Fibroblast of skin of scalp (primary cell): ENCODE measurements at places on chromosomes 1 and 21.

GRCh38 chr1:179002552-179003345 lies 22.9 kb upstream of the FAM20B start:
- DNase-seq, result peak; percentile 70

GRCh38 chr1:32249831-32250525 lies 1.1 kb upstream of the LCK start:
- DNase-seq, result no peak

DNA sequence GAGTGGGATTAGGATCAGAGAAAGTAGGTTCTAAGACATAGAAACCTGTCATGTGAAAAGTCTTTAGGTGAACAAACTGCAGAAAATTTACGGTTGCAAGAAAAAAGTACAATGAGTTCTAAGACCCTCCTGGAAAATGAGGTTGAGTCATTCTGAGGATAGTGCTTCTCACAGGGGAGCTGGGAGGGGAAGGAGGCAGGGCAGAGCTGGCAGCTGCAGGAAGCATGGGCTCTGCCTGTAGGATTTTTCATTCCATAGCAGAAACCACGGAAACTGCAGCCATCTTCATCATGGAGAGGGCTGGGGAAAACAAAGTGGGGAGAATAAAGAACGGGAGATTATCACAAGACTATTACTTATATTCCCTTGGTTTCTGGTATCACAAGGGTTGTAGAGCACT lies 25.8 kb upstream of the THEM4 start:
- DNase-seq, result peak; percentile 50

DNA sequence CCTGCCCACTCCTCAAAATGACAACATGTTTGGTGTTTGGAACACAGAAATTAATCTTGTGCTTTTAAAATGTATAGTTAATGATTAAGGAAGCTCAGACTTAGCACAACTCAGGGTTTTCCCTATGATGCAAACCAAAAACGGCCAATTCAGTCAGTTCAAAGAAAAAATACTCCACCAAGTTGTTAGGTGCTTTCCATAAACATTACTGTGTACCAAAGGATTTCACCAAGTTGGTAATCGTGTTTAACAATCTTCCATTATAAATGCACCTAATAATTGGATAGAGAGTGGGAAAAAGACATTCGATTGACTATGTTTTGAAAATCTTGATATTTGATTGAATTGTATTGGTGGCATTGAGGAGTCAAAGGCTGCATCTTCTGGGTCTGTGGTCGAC lies 33.3 kb upstream of the DUSP10 start:
- no peak for DNase-seq

GRCh38 chr1:226814751-226815537 lies 55.5 kb upstream of the PSEN2 start:
- peak; percentile 41 for DNase-seq

DNA sequence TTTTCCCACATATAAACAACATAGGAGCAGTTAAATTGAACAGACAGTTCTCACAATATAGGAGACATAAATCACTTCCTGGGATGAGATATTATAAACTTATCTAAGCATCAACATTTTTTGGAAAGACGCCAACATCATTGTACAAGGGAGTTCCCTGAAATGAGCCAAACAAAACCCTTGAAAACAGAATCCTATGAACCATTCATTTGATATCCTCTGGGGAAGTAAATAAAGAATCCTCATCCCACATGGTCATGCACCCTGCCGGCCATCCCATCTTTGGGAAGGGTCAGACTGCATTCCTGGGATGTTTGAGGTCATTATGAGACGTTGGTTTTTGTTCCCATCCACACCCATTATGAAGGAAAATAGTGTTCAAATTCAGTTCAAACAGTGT lies 111.8 kb upstream of the USP25 start:
- peak; percentile 93 for DNase-seq

DNA sequence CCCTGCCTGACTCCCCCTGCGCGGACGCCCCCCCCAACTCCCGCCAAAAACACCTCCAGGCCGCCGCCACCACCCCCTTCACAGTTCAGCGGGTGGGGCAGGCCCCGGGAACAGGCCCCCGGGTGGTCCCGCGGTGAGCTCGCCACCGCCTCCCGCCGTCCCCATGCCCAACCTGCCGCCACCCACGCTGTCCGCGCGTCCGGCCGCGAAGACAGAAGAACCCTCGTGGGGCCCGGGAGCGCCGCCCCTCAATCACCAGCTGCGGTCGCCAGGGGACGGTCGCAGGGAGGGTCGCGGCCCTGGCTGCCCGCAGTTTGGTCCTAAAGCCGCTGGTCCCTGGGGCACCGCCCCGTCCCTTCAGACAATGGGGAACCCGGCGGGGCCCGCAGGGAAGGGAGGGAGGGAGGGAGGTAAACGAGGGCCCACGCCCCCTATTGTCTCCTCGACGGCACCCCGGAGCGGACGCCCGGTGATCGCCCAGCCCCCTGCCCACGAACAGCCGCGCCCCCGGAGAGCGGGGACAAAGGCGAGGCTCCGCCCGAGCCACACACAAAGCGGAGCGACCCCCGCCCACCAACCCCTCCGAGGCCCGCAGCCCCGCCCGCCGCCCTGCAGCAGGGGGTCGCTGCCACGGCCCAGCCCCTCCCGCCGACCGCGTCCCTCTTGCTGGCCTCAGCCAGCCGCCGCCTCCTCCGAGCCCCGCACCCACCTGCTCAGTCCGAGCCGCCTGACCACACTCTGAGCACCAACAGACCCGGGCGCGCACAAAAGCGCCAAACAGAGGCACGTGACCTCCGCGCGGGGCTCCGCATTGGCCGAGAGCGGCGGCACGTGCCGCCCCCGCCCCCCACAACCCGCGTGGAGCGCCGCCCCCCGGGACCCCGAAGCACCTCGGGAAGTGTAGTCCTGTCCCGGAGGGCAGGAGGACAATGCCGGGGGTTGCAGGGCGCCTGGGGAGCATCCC lies at the start of gene STMN1:
STMN1 (minus strand) TSS at position 740 of the 964 bp plus-strand sequence. CDS start 1,743 bp downstream, outside the sequence.
- peak; percentile 95 for DNase-seq

DNA sequence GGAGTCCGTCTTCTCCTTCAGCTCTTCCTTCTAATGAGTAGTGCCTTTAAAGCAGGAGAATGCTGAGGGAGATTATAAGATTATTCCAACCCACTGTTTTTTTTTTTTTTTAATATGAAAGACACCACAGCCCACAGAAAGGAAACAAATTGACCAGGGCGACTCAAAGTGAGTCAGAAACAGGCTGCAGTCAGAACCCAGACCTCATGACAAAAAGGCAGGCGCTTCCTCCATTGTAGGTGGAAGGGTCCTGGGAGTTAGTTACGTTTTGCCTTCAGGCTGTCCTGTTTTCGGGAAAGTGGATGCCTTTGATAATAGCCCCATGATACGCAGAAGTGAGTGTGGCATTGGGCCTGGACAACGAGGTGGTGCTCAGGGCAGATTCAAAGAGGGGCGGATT lies 21.0 kb downstream of the PLXNA2 start:
- no peak for DNase-seq

- DNase-seq, result peak; percentile 59
Measured at GRCh38 chr1:224333309-224333926, 3.4 kb upstream of the NVL start.

DNA sequence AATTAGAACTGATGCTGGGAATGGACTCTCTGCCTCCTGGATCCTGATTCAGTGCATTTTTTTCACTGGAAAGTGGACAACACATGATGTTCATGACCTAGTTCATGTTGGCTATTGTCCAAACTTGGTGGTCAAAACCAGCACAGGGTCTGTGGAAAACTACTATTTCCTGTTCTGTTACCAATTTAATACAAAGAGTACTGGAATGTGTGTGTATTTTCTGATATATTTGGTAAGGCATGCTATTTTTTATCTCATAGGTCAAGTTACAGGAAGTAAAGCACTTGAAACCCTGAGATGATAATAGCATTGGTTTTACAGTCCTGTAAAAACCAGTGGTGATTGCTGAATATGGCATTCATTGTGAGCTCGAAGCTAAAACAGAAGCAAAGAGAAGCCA lies 89.9 kb downstream of the SGIP1 start:
- peak; percentile 74 for DNase-seq

DNA sequence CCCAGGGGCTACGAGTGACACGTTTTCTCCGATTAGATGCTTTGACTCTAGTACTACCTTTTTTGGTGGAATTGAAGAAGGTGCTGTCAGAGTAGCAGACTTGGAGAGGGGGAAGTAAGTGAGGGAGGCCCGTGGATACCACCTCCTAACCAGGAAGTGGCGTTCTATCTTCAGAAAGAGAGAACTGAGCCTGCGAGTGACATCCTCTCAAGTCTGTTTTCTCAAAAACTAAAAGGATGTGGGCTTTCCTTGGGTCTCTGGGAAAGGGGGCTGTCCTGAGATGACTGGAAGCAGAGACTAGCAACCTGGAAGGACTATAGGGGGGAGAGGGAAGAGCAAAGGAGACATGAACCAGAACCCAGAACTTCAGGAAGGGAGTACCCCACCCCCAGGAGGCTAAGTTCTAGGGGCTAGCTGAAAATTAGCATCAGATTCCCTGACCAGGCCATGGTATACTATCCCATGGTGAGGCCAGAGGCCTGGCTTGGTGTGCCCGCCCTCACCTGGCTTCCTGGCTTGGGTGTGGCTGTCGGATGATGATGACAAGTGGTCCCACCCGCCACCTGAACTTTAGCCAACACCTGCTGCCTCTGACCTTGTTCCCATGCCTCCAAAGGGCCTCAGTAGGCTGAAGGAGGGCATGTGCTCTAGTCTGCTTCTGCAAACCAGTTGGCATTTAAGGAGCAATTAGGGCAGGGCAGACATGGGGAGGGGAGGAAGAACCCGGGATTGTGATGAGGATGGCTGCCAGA lies 49.1 kb downstream of the ATP2B4 start:
- DNase-seq, result no peak

GRCh38 chr1:63276624-63277023 lies 45.7 kb upstream of the FOXD3 start:
- no peak for DNase-seq

DNA sequence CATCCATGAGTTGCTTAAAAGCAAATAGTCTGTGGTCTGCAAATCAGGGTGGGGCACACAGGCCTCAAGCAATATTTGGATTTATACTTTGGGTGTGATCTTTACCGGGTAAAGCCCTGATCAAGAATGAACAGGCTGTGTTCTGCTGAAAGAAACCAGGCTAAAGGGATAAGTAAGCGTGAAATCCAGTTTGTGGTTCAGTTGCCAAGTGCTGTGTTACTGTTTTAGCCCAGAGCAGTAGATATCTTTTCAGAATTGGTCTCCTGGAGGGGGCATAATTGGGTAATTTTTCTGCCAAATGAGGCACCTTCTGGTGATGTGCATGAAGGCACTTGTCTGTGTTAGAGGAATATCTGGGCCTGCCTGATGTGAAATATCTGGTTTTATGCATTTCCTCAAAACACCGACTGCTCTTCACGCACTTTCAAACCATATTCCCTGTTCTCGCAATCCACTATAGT lies 21.4 kb downstream of the AIM2 start:
- no peak for DNase-seq

GRCh38 chr1:173865468-173866164 lies 2.2 kb downstream of the GAS5 start:
- no peak for DNase-seq

- no peak for DNase-seq
Measured at GRCh38 chr21:45409466-45410150, 4.6 kb downstream of the COL18A1 start.

DNA sequence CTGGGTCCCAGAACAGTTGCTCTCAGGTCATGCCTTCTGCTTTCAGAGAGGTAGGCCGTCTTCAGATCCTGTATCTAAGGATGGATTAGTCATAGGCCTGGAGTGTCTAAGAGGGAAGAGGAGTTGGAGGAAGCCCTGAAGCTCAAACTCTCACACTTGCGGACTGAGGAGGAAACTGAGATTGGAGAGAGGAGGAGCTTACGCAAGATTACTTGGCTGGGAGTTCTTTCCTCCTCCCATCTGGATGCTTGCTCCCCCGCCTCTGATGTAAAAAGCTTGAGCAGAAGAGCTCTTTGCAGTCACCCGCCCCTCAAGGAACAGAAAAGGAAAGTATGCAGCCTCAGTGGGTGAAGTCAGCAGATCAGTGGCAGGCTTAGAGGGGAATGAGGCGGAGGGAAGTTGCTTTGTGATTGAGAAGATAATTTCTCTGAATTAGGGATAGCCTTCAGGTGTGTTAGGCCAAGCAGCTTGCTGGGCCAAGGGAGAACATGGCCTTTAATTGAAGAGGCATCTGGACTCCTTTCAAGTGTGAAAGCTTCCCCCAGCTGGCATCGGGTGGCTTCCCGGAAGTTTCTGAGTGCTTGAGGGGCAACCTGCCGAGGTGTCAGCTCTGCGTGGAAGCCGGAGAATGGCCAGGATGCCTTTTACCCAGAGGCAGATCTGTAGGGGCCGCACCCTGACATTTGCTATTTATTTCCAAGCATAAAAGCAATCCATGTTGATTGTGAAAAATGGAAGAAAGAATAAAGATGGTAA lies 6.6 kb downstream of the ADORA1 start:
- peak; percentile 9 for DNase-seq

- DNase-seq, result no peak
Measured at GRCh38 chr1:114037962-114038816, 58.9 kb downstream of the OLFML3 start.

DNA sequence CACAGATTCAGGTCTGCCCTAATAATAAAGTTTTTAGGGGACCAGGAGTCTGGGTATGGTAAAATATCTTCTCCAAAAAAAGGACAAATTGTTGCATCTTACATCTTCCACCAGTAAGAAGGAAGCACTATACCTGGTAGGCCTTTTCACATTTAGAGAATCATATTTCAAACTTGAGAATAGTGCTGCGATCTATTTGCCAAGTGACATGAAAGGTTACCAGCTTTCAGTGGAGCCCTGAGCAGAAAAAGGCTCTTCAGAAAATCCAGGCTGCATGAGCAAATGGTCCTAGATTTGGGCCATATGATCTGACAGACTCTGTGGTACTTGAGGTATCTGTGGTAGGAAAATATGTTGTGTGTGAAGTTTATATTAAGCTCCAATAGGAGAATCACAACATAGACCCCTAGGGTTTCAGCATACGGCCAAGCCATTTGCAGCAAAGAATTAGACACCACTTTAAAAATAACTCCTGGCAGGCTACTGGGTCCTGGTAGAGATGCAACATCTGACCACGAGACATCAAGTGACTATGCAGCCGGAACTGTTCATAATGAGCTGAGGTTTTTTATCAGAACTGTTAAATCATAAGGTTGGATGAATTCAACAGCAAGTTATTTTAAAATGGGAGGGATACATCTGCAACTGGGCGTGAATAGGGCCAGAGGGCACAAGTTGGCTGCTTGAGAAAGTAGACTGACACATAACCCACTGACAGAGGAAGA lies 38.6 kb upstream of the CCDC190 start:
- DNase-seq, result peak; percentile 79
